ENCODE measurements at places on chromosomes 16 and 17.

- DNase-seq = no peak
Observed at GRCh38 chr17:76660656-76661042, 17.1 kb upstream of the ST6GALNAC1 start.

DNA sequence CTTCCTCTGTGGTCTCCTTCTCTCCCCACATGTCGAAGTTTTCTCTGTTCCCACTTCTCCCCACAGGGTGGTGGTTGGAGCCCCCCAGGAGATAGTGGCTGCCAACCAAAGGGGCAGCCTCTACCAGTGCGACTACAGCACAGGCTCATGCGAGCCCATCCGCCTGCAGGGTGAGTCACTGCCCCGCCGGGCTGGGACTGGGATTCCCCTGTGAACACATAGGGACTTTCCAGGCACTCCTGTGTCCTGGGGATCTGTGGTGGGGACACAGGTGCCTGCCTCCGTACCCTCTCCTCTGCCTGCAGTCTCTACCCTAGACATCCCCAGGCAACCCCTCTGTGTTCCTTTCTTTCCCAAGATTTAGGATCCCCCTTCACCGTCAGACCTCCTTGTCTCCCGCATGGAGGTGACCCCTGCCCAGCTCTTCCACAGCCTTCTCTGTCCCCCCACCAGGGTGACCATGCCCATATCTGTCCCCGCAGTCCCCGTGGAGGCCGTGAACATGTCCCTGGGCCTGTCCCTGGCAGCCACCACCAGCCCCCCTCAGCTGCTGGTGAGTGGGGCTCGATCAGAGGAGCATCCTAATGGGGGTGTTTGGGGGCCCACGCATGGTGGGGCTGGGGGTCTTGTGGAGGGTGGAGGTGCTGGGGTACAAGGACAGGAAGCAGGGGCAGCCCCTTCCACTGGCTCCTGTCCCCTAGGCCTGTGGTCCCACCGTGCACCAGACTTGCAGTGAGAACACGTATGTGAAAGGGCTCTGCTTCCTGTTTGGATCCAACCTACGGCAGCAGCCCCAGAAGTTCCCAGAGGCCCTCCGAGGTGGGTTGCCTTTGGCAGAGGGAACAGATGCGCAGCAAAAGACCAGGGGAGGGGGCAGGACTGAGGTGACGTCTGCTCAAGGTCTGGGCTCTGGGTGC is 5.8 kb downstream of the ITGAM start:
- DNase-seq = peak; percentile 74

GRCh38 chr16:53937161-53937880 is 233.4 kb downstream of the FTO start:
- DNase-seq = no peak

DNA sequence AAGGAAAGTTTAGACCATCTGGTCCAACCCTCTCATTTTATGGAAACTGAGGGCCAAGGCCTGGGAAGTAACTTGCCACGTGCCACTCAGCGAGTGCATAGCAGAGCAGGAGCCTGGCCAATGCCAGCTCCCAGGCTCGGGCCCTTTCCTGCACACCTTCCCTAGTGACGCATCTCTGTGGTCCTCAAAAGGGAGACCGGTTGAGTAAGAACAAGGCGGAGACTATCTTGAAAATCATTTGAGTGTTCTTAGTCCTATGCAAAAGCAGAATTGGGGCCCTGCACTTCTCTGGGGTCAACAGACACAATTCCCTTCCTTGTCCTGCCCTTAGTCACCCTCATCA is 2.8 kb downstream of the CCL4 start:
- no peak for DNase-seq

GRCh38 chr17:50872710-50873424 is 6.7 kb upstream of the TOB1 start:
- peak; percentile 39 for DNase-seq

DNA sequence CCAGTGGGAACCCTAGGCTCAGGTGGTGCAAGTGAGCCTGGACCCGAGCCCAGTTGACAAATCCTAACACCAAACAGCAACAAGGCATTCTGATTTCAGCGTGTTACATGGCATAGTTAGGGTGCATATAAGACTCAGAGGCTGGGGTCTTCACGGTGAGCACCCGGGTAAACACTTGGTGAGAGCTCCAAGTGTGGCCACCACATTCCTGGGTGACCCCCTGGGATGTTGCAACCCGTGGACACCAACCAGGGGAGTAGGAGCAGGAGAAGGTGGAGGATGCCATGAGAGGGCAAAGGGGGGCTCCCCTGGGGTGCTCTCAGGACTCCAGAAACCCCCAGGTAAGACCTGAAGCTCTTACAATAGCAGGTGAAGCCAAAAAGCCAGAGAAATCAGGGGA is 69.9 kb upstream of the CDH5 start:
- DNase-seq = no peak

GRCh38 chr17:61627125-61627524 is 36.1 kb upstream of the NACA2 start:
- DNase-seq = no peak

GRCh38 chr17:6393351-6393952 is 41.5 kb downstream of the AIPL1 start:
- no peak for DNase-seq

GRCh38 chr16:25568991-25569390 is 122.8 kb upstream of the HS3ST4 start:
- DNase-seq = no peak

- DNase-seq = no peak
Observed at GRCh38 chr16:15592324-15592723, 50.6 kb downstream of the MARF1 start.

DNA sequence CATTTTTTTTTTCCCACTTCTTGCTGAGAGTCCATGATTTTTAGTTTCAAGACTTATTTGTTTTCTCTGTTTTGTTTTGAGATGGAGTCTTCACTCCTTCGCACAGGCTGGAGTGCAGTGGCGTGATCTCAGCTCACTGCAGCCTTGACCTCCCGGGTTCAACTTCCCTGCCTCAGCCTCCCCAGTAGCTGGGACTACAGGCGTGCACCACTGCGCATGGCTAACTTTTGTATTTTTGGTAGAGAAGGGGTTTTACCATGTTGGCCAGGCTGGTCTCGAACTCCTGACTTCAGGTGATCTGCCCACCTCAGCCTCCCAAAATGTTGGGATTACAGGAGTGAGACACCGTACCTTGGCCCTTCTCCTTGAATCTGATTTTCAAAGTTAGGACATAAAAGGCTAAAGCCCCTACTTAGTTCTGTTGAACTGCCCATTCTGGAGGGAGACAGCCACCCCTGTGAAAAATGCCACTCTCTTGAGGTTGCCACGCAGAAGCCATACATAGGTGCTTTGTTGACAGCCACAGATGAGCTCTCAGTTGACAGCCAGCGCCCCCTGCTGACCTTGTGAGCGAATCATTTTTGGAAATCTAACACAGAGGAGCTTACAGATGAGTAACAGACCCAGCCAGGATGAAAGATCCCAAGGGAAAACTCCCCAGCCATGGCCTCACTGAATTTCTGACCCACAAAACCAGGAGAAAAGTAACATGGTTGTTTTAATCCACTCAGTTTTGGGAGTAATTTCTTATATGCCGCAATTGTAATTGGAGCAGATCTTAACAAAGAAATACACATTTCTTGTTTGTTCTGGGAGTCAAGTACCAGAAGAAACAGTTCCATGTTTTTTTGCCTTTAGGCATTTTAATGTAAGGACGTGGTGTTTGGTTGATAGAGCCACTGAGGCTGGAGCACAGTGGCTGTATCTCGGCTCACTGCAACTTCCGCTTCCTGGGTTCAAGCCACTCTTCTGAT is 38.8 kb downstream of the PKD1L3 start:
- peak; percentile 76 for DNase-seq

DNA sequence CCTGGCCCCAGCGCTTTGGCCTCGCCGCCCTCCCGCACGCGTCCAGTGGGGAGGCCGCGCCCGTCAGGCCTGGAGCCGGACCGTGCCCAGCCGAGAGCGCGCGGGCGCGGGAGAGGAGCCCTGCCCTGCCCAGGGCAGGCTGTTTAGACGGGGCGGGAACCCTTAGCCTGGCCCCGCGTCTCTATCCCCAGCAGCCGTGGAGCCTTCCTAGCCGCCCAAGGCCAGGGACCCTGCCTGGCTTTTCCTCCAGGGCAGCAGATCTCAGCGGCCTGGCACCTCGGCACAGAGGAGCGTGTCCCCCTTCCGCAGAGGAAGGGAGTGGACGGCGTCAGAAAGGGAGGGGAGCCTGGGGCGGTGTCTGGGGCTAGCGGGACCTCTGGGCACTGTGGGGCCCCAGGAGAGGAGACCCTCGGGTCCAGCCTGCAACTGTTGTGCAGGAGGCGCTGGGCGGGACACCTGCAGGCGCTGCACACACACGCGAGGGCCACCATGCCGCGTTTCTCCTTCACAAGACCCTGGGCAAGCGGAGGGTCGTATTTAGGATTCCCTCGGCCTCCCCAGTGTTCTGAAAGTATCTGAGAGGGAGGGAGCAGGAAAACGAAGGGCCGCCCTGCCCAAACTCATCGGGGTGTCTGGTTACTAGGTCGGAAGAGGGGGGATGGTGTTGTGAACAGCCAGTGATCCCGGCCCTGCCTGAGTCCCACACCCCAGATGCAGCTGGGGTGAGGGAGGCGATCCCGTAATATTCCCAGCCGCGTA is 2.3 kb upstream of the NPTX1 start:
- DNase-seq = no peak

DNA sequence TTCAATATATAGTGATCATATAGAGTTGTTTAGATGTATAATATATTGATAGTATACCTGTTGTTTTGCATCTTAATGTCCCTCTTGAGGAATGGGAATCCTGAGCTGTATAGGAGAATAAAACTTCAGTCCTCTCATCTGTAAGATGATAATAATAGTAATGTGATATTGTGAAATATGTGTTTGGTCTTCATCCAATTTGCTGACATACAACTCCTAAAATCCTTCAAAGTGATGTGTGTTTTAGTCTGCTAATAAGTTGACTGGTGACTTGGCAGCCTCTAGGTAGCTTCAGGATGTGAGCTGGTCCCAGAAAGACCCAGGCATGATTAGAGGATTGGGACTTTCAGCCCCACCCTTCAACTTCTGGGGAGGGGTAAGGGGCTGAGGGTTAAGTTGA is 22.8 kb upstream of the NFAT5 start:
- no peak for DNase-seq

GRCh38 chr16:57534881-57535658 is 1.3 kb downstream of the CCDC102A start:
- no peak for DNase-seq

GRCh38 chr16:59047114-59047513 is 313.0 kb upstream of the GOT2 start:
- DNase-seq = no peak

- DNase-seq = no peak
Observed at GRCh38 chr17:45248132-45248957, 13.5 kb downstream of the SPATA32 start.

Data from stimulated activated CD4-positive, alpha-beta T cell treated with anti-CD3 and anti-CD28 coated beads, TNF-alpha, amount 100 ng/mL, for 48 hours (primary cell).